ENCODE measurements at places on chromosomes 7 and 10.
A peak's percentile ranks its signal among the peaks of the same experiment; 100 is the strongest.

DNA sequence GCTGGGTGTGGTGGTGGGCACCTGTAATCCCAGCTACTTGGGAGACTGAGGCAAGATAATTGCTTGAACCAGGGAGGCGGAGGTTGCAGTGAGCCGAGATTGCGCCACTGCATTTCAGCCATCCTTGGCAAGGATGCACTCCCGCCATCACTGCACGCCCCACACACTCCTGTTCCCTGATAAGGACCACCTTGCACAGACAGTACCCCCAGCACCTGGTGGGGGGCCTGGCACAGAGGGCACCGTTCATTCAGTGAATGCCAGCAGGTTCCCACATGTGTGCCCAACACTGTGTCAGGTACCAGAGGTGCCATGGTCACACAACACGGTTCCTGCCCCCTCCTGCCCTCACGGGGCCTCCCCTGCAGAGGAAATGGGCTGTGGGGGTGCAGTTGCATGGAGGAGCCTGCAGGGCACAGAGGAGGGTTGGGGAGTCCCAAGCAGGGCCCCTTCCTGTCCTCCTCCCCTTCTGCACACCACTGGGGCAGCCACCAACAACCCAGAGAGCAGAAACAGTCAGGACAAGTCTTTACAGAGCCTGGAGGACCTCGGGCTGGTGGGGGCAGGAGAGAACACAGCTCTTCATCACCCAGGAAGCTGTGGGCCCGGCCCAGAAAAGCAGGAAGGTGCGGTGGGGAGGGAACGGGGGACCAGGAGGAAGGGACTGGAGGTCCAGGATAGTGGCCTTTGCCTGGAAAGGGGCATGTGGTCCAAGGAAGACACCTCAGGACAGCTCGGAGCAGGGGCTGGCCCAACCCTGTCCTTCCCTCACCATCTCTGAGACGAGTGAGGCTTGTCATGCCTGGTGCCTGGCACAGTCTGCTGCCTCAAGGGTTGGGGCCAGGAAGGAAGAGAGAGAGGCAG, 7.1 kb downstream of the CRYGN start:
- no peak for DNase-seq

GRCh38 chr10:93897070-93897780, 3.4 kb downstream of the SLC35G1 start:
- no peak for DNase-seq

- no peak for DNase-seq
Measured at GRCh38 chr7:31805209-31805818, 118.3 kb downstream of the PPP1R17 start.

DNA sequence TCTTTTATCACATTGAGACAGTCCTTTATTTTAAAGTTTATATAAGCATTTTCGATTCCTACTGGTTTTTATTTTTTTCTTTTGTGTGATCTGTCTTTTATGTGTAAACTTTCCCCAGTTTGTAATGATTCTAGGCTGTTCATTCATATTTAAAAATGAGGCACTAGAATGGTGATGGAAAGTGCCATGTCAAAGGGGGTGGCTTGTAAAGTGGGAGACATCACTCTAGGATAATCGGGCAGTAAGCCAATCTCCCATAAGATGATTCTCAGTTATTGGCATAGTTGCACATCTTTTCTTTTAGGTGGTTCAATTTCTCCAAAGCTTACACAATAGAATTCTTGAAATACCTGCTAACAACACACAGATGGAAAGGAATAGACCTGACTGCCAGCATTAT, 90.4 kb downstream of the ABCA13 start:
- no peak for DNase-seq

DNA sequence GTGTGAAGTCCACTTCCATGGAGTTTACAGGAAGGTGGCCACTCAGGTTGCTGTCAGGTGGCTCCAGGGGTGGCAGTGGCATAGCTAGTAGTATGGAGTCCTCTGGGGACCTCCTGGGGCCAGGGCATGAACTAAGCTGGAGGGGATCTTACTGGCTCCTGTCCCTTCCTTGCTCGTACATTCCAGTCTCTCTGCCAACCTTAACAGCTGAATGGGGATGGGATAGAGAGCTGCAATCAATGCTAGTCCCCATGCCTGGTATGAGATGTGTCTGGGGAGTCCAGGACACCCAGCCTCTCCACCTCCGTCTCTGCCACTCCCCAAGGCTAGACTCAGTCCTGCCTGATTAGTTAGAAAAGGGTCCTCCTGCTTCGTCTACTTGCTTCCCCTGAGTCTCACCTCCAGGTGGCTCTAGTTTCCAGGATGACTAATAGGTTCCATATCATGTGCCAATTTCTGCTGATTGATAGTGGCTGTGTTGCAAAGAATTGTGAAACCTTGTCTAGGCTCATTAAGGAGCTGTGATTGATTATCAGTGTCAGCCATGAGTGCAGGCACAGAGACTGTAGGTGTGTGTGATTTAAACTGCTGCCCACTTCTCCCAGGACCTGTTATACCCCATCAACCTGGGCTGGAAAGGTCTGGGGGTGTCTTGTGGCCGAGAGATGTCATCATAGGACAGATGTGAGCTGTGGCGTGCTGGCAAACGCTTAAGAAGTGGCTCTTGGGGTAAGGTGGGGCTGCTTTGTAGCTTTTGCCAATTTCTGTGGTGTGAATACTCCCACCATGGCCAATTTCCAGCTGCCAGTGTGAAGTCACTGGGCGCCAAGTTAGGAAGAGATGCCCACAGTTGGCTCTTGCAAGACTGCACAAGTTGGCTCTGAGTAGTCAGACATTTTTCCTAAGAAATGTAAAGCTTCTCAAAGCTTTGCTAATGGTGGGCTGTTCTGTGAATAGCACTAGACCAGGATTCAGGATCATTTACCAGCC, 59.8 kb downstream of the COL13A1 start:
- peak; percentile 90 for DNase-seq

DNA sequence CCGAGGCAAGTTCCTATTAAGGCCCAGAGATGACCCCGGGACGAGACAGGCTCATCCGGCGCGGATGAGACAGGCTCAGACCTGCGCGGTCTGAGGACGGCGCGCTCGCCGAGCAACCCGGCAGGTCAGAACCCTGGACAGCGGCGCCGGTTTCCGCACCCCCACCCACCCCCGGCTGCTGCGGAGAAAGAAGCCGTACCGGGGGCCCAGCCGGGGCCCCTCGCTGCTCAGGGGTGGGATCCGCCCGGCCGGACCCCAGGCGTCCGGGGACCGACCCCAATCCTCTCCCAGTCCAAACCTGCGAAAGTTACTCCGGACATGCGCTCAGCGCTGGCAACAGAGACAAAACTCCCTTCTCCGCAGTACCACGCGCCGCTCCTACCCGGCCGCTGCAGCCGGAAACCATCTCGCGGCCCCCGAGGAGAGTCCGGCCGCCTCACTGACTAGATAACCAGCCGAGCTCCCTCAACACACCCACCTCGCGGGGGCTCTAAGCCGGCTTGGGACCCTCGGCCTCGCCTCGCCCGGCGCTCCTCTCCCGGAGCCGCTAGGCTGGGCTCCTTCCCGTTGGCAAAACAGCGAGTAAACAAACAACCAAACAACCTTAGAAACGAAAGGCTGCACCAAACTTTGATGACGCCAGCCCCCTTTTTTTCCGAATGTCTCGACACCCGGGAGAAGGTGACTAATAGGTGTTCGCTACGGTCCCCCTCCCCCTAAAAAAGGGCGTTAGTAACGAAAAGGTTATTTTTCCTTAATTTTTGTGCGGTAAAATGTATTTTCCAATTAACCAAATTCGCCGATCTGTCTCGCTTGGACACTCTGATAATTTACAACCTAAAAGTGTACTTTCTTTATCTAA, 2.3 kb upstream of the DRGX start:
- peak; percentile 27 for DNase-seq

GRCh38 chr7:119943942-119944600, 328.9 kb upstream of the KCND2 start:
- DNase-seq: no peak

DNA sequence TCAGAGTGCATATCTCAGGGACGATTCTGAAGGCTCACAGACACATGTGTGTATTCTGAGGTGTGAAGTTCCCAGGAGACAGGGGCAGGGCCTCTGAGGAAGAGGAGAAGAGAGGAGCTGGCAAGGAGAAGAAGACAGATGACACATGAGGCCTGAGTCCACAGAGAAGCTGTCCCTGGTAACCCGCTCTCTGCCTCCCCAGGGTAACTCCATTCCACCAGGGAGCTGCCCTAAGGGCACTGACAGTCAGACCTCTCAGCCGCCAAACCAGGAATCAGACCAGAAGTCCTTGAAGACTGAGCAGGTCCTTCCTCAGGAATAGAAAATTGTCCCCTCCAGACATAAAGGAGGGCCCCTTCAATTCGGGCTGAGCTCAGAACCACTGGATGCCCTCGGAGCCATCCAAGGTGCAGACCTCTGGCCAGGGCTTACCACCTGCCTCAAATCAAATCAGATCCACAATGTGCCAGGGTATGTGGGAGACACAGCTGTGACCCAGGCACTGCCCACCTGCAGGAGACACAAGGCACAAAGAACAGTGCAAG, 57.4 kb downstream of the TLL2 start:
- DNase-seq: no peak

GRCh38 chr10:110311357-110311949, 6.7 kb upstream of the SMNDC1 start:
- peak; percentile 62 for DNase-seq

- no peak for DNase-seq
Measured at GRCh38 chr7:1011297-1012003, 28.5 kb downstream of the CYP2W1 start.

DNA sequence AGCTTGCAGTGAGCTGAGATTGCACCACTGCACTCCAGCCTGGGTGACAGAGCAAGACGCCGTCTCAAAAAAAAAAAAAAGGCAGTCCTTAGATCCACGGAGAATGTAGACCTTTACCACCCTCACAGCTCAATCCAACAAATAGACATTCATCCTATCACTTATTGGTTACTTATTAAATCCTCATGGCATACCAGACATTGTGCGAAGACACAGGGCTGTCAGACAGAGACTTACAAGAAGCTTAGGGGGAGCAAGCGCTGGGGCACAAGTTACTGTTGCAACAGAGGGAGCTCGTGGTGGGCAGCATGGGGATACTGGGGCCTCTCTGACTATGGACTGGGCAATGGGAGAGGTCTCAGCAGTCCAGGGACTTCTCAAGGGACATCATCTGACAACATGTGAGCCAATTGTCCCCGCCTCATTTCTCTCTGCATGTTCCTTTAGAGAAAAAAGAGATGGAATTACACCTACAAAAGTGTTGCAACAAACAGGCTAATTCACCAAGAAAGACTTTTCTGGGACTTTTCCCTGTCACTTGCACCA, 82.8 kb upstream of the TNS3 start:
- DNase-seq: no peak

- DNase-seq: no peak
Measured at GRCh38 chr7:125559921-125560320, 630.3 kb upstream of the POT1 start.

DNA sequence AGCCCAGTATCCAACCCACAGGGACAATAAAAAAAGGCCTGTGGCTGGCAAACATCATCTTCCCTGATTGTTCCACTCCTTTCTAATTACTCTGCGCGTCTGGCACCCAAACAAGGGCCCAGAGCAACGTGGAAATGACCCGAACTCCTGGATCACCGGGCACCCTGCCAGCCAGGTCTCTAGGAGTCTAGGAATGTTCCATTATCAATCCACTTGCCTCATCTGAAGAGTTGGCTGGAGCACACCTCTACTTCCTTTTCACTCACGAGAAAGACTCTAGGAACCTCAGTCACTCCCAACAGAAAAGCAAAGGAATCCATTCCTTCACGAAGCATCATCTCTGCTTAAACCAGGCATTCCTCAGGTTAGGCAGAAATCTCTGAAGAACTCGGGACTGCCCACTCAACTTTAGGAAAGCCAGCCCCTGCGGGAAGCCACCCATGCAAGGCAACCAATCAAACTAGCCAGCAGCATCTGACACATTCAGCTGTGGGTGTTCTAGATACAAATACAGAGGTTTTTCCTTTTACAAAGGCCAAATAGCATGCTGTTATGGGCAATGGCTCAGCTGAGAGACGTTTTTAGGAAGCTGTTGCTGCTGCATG, 37.7 kb downstream of the ATXN7L1 start:
- DNase-seq: peak; percentile 19

DNA sequence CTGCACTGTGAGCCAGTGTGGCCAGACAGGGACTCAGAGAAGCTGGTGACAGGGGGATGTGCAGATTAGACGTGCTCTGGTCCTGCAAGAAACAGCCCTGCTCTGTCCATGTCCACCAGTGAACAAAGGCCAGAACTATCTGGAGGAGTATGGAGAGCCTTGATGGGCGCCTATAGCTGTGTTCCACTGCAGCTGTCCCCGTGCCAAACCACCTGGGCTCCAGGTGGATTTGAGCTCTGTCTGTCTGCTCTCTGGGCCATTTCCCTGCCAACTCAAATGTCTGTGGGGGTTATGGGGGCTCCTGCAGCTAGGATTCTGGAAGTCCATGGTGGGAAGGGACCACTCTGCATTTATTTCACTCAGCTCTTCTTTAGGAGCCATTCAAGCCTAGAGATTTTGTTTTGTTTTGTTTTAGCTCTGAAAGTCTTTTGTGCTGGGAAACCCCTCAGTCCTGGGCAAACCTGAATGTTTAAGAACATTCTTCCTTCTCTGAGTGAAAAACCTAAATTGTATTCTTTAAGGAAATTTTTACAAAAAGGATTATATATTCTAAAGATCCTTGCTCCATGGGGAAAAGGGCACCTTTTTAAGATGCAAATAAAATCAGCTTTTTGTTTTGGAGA, 1039.5 kb upstream of the SORCS1 start:
- no peak for DNase-seq

Data from fibroblast of skin of abdomen (primary cell).